B cell (primary cell): ENCODE measurements at places on chromosomes 2 and 18.

DNA sequence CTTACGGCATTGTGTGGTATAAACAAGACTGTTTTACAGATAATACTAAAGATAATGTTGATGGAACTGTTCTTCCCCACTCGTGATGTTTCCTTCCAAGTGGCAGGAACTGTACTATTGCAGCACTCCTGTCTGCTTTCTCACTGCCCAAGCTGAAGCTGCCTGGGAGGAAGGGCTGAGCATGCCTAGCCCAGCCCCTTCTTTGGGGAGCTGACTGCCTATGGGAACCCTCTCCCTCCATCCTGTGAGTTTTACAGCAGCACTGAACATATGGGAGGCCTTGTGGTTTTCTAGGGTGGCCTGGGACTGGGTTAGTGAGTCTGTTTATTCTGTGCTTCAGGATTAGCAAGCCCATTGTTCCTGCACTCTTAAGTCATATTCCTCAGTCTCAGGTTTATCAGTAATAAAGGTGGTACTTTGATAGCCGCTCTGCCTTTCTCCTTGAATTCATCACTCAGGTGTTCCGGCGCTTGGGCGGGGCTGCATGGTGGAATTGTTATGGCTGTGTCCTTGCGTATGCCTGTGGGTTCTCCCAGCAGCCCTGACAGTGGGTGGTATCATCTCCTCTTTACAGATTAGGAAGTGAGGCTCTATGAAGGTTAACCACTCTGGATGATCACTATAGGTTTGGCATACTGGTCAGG is 379.7 kb downstream of the PTPRM start:
- no peak for DNase-seq
- H3K27me3 ChIP-seq: no peaks in the 10 kb centered on the region
- no peaks in the 10 kb centered on the region for H3K36me3 ChIP-seq
- H3K4me3 ChIP-seq: no peak overlapping the region
- no peaks in the 10 kb centered on the region for H3K4me1 ChIP-seq

DNA sequence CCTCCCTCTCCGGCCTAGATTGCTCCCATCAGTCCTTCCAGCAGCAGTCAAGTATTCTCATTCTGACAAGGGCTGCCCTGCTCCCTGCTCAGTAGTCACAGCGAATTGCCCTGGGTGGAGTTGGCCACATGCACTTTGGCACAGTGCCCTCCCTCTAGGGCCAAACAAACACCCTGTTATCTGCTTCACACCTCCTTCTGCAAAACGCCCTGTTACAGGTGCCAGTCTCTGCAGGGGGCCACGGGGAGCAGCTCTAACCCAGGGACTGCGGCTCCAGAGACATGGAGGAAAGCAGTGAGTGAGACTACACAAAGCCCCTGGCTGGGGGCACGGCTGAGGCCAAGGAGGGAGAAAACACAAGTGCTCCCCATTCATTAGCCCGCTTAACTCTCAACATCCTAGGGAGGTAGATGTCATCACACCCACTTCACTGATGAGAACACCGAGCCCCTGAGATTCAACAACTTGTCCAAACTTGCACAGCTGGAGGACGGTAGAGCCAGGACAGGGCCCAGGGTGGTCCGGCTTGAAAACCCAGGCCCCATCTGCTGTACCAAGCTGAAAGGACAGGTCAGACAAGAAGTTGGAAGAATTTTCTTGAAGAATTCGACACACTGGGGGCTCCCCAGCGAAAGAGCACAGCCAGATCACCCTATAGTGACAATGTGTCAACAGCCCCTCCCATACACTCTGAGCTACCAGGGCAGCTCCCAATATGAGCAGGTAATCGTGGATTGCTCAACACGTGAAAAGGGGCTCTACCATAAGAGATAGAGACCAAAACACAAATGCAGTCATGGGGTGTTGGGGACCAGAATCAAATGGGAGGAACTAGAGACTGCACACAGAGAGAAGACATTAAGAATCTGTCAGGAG is 8.7 kb upstream of the TFCP2L1 start:
- H3K4me1 ChIP-seq: no peaks in the 10 kb centered on the region
- DNase-seq: no peak
- peaks cover 3% of the 10 kb centered on the region for H3K27me3 ChIP-seq
- H3K4me3 ChIP-seq: no peak overlapping the region

- DNase-seq: no peak
- no peaks in the 10 kb centered on the region for H3K36me3 ChIP-seq
- H3K27me3 ChIP-seq: no peaks in the 10 kb centered on the region
Measured at GRCh38 chr2:229731916-229732315, 17.6 kb upstream of the DNER start.

DNA sequence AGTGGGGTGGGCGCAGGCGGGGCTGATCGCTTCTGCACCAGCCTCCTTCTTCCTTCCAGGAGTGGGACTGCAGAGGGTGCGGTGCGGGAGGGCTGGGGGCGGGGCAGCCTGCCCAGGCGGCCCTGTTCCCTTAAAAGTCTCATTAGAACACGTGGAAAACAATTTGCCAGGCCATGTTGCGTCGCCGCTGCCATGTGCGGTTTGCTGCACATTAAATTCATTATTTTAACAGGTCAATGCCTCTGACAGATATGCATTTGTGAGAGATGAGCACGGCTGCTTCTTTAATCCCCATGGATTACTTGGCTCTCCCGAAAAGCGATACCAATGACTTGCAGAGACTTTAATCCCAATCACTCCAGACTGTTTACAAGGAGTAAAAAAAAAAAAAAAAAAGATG is 139.0 kb downstream of the CELF4 start:
- no peak for DNase-seq
- no peaks in the 10 kb centered on the region for H3K4me1 ChIP-seq
- H3K27me3 ChIP-seq: no peaks in the 10 kb centered on the region
- H3K36me3 ChIP-seq: no peaks in the 10 kb centered on the region
- no peak overlapping the region for H3K4me3 ChIP-seq

DNA sequence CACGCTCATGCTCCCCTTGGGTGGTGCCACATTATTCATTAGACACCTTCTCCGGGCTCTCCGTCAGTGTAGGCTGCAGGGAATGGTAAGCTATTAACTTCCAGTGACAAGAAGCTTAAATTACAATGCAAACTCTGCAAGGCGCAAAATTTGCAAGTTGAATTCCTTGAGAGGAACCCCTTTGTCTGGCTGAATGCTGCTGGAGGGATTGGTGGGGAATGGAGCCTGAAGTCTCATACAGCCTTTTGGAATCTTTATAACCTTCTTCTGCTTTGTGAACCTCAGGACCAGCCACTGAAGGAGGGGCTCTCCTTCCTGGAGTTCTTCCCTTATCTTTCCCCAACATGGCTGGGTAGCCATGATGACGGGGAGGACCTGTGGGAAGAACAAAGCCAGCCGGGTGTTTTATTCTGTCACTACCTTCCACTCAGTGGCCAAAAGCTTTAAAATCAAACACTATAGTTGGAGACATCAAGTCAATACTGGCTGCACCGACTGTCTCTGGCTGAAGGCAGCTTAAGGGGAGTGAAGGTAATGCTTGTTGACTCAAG is 220.9 kb upstream of the EPHA4 start:
- no peak for DNase-seq
- H3K36me3 ChIP-seq: no peaks in the 10 kb centered on the region
- no peaks in the 10 kb centered on the region for H3K4me1 ChIP-seq
- no peak overlapping the region for H3K4me3 ChIP-seq
- no peak overlapping the region for H3K27ac ChIP-seq
- no peaks in the 10 kb centered on the region for H3K27me3 ChIP-seq

- no peaks in the 10 kb centered on the region for H3K4me1 ChIP-seq
- DNase-seq: no peak
- H3K27ac ChIP-seq: no peak overlapping the region
- H3K36me3 ChIP-seq: no peaks in the 10 kb centered on the region
- no peak overlapping the region for H3K4me3 ChIP-seq
- H3K27me3 ChIP-seq: peaks cover 7% of the 10 kb centered on the region
Measured at GRCh38 chr2:96427917-96428316, 77.2 kb downstream of the NEURL3 start.

GRCh38 chr18:4058179-4058578 is 396.9 kb downstream of the DLGAP1 start:
- H3K27me3 ChIP-seq: no peaks in the 10 kb centered on the region
- H3K36me3 ChIP-seq: no peaks in the 10 kb centered on the region
- DNase-seq: no peak
- H3K4me3 ChIP-seq: no peak overlapping the region
- H3K27ac ChIP-seq: no peak overlapping the region

DNA sequence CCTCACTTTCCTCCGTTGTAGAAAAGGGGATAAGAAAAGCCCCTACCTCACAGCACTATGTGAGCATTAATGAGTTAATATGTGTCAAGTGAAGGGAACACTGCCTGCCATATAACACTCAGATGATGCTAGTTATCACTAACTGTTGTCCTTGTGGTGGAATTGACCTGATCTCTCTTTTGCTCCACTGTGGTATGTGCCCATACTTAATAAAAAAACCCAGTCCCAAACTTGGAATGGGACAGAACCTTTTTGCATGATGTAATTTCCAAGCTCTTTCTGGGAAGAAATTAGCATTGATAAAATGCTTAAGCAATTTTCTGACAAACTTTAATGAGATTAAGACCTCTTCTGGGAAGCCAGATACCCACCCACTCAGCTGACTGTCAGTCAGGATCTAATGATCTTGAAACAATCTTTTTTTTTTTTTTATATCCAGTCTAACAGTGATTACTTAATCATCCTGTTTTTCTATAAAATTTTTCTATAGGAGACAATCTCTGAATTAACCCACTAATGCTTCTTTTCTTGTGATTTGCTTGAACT is 158.7 kb downstream of the ZBTB7C start:
- no peak overlapping the region for H3K4me3 ChIP-seq
- H3K27ac ChIP-seq: no peak overlapping the region
- no peaks in the 10 kb centered on the region for H3K36me3 ChIP-seq
- H3K27me3 ChIP-seq: no peaks in the 10 kb centered on the region
- no peaks in the 10 kb centered on the region for H3K4me1 ChIP-seq

- no peak for DNase-seq
- no peaks in the 10 kb centered on the region for H3K27me3 ChIP-seq
- H3K4me1 ChIP-seq: no peaks in the 10 kb centered on the region
Measured at GRCh38 chr2:225763711-225764110, 364.2 kb downstream of the NYAP2 start.

DNA sequence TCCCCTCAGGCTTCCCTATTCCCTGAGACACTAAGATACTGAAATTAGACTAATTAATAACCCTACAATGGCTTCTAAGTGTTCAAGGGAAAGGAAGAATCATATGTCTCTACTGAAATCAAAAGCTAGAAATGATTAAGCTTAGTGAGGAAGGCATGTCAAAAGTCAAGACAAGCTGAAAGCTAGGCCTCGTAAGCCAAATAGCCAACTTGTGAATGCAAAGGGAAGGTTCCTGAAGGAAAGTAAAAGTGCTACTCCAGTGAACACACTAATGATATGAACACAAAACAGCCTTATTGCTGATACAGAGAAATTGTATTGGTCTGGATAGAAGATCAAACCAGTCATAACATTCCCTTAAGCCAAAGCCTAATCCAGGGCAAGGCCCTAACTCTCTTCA is 10.0 kb downstream of the ZC3H8 start:
- H3K4me1 ChIP-seq: no peaks in the 10 kb centered on the region
- no peak for DNase-seq
- H3K27me3 ChIP-seq: no peaks in the 10 kb centered on the region
- no peak overlapping the region for H3K4me3 ChIP-seq

DNA sequence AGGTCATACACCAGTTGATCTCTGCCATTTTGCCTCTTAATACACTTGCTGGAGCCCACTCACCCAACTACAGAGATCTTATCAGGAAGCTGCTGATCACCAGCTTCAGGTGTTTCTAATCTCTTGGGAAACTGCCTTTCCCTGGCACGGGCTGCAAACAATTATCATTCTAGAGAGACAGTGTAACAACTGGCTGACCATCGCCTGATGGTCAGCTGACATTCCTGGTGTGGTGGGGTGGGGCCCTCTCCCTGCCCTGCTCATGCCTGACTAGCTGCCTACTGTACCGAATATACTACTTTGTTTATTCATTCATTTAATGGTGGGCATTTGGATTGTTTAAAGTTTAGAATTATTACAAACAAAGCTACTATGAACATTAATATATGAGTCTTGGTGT is 311.5 kb downstream of the CBLN2 start:
- no peak overlapping the region for H3K4me3 ChIP-seq
- no peaks in the 10 kb centered on the region for H3K36me3 ChIP-seq
- H3K27me3 ChIP-seq: no peaks in the 10 kb centered on the region
- no peak for DNase-seq
- no peak overlapping the region for H3K27ac ChIP-seq
- no peaks in the 10 kb centered on the region for H3K4me1 ChIP-seq

DNA sequence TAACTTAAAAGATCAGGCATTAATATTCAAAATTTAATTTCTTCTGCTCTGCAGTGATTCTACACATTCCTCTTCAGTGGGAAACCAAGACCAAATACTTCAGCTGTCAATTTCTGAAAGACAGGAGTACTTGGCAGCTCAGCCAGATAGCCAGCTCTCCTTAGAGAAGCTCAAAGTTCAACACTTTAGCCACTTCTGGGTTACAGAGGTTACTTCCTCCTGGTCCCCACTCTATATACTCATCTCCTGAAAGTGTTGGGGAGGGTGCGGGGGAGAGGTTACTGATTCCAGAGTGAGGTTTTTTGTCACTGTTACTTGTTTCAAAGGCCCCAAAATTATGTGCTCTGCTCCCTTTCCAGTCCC is 4.1 kb downstream of the CYTIP start:
- peak; percentile 37 for DNase-seq
- H3K4me3 ChIP-seq: peak overlapping the region; percentile 98
- peaks cover under 1% of the 10 kb centered on the region for H3K36me3 ChIP-seq
- H3K27me3 ChIP-seq: no peaks in the 10 kb centered on the region
- peaks cover 58% of the 10 kb centered on the region for H3K4me1 ChIP-seq
- peak overlapping the region; percentile 93 for H3K27ac ChIP-seq

- no peaks in the 10 kb centered on the region for H3K4me1 ChIP-seq
- no peaks in the 10 kb centered on the region for H3K27me3 ChIP-seq
- H3K36me3 ChIP-seq: no peaks in the 10 kb centered on the region
- DNase-seq: no peak
- no peak overlapping the region for H3K4me3 ChIP-seq
Measured at GRCh38 chr18:41647914-41648313, 307.1 kb upstream of the PIK3C3 start.

- no peaks in the 10 kb centered on the region for H3K27me3 ChIP-seq
- H3K36me3 ChIP-seq: no peaks in the 10 kb centered on the region
- no peak for DNase-seq
- H3K4me3 ChIP-seq: no peak overlapping the region
- no peaks in the 10 kb centered on the region for H3K4me1 ChIP-seq
- H3K27ac ChIP-seq: no peak overlapping the region
Measured at GRCh38 chr18:3851159-3851558, 401.2 kb downstream of the TGIF1 start.

DNA sequence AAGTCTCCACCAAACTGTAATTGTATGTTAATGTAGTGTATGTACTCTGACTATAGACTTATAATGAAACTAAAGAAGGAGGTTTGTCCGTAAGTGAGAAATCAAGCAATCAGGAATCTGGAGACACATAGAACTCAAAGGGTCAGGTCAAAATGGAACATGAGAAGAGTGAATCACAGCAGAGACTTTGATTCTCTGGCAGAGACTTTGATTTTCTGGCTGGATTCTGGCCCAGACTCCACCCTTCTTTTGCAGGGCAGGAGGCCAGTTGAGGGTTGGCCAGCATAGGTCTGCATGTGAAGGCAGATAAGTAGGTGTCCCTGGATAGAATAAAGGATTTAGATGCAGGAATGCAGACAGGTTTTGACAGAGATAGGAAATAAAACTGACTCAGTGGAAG is 11.0 kb upstream of the NCKAP5 start:
- H3K4me1 ChIP-seq: no peaks in the 10 kb centered on the region
- no peak overlapping the region for H3K27ac ChIP-seq
- no peak for DNase-seq
- H3K36me3 ChIP-seq: no peaks in the 10 kb centered on the region
- H3K4me3 ChIP-seq: no peak overlapping the region
